Endothelial cell (in vitro differentiated cells): ENCODE measurements at places on chromosomes 16 and 17.
A peak's percentile ranks its signal among the peaks of the same experiment; 100 is the strongest.

- DNase-seq = no peak
Observed at GRCh38 chr17:42603318-42603717, 5.9 kb downstream of the RETREG3 start.

DNA sequence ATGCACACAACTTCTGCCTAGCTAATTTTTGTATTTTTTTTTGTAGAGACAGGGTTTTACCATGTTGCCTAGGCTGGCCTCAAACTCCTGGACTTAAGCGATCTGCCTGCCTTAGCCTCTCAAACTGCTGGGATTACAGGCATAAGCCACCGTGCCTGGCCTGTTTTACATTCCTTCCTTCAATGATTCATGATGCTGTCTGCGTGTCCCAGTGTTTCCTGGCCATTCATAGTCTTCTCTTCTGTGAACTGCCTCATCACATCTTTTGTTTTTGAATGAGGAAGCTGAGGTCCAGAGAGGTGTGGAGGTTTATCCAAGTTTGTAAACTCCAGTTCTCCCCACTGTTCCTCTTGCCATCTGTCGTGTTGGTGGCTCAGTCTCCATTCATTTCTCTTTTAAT lies 64.5 kb upstream of the MED9 start:
- no peak for DNase-seq

GRCh38 chr16:81116285-81116684 lies 20.1 kb upstream of the GCSH start:
- DNase-seq = no peak

DNA sequence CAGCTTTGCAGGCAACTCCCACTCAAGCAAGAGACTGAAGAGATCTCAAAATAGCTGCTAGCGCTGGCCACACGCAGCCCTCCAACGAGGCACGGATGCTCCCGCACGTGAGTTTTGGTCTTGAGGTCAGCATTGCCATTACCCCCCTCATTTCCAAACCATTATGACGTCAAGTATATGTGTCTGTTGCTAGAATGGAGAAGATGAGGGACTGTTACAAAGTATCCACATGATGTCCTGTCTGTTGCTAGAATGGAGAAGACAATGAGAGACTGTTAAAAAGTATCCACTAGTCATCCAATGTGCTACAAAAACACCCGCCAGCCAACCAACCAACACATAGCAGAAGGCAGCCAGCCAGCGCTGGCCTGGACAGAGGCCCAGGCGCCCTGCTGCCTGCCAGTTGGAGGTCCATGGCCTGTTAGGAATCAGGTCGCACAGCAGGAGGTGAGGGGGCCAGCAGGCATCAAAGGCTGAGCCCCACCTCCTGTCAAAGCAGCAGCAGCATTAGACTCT lies 24.8 kb downstream of the KLHDC4 start:
- DNase-seq = no peak

DNA sequence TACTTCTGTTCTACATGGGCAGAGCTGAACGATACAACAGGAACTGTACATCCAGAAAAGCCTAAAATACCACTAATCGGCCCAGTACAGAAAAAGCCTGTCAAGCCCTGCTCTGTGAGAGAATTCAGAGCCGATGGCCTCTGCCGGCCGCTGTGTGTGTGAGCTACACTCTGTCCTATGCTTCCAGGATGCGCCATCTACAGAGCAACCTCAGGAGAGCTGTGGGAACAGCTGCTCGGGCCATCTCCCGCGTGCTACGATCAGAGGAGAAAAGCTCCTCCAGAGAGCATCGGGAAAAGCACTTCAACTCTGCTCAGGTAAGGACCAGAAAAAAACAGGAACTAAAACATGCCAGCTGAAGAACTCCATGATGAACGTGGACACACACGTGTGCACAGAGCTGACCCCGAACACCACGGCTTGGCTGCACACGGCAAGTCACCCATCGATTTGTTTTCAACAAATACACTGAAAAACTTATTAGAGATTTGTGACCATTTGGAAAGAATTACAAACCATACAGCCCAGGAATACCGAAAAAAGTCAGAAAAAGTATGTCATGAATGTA lies 115.9 kb downstream of the ANKRD11 start:
- DNase-seq = no peak

GRCh38 chr17:60910415-60910814 lies 232.8 kb downstream of the BCAS3 start:
- DNase-seq = no peak

- DNase-seq = no peak
Observed at GRCh38 chr17:35931794-35932425, 1.3 kb upstream of the RDM1 start.

GRCh38 chr16:66901626-66902025 lies 17.1 kb downstream of the CDH16 start:
- DNase-seq = no peak

DNA sequence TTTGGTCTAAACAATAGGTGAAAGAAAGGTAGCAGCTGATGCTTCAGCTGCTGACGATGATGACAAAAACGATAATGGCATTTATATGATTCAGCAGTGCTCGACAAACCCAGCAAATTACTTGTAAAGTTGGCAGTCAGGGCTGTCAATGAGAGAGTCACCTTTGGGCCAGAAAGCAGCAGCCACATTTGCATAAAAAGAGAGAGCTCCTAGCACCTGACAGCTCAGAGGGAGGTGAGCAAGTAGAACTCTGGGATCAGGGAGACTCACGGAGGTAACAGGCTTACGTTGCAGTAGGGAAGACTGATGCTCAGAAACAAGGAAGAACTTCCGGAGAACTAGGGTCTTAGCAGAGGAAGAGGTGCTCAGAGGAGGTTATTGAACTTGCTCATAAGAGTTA lies 291.9 kb upstream of the ZFHX3 start:
- DNase-seq = no peak

GRCh38 chr17:61189968-61190367 lies 209.7 kb upstream of the TBX2 start:
- no peak for DNase-seq

GRCh38 chr17:32558997-32559650 lies 72.3 kb downstream of the CDK5R1 start:
- DNase-seq = no peak

DNA sequence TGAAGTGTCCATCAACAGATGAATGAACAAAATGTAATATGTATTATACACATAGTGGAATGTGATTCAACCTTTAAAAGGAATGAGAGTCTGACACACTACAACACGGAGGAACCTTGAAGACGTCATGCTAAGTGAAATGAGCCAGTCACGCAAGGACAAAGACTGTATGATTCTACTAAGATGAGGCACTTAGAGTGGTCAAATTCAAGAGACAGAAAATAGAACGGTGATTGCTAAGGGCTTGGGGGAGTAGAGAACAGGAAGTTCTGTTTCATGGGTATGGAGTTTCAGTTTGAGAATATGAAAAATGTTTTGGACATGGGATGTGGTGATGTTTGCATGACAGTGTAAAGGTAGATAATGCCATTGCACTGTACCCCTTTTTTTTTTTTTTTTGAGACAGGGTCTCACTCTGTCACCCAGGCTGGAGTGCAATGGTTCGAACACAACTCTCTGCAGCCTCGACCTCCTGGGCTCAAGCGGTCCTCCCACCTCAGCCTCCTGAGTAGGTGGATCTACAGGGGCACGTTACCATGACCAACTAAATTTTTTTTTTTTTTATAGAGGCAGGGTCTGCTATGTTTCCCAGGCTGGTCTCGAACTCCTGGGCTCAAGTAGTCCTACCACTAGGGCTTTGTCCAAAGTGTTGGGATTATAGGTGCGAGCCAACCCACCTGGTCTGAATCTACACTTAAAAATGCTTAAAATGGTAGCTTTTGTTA lies 2.9 kb upstream of the CCDC102A start:
- DNase-seq = no peak

DNA sequence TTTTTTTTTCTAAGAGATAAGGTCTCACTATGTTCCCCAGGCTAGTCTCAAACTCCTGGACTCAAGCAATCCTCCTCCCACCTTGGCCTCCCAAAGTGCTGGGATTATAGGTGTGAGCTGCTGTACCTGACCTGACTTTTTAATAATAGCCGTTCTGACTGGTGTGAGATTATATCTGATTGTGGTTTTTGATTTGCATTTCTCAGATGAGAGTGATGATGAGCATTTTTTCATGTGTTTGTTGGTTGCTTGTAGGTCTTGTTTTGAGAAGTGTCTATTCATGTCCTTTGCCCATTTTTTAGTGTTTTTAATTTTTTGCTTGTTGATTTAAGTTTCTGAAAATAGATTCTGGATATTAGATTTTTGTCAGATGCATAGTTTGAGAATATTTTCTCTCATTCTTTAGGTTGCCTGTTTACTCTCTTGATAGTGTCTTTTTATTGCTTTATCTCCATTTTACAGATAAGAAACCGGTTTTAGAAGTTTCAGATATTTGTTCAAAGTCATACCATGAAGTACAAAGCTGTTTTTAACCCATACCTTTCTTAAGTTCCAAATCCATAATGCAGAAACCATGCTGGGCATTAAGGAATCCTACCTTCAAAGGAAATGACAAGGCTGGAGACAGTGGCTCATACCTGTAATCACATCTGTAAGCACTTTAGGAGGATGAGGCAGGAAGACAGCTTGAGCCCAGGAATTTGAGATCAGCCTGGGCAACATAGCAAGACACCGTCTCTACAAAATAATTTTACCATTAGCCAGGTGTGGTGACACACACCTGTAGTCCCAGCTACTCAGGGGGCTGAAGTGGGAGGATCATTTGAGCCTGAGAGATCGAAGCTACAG lies 168.4 kb upstream of the TBX2 start:
- DNase-seq = no peak

DNA sequence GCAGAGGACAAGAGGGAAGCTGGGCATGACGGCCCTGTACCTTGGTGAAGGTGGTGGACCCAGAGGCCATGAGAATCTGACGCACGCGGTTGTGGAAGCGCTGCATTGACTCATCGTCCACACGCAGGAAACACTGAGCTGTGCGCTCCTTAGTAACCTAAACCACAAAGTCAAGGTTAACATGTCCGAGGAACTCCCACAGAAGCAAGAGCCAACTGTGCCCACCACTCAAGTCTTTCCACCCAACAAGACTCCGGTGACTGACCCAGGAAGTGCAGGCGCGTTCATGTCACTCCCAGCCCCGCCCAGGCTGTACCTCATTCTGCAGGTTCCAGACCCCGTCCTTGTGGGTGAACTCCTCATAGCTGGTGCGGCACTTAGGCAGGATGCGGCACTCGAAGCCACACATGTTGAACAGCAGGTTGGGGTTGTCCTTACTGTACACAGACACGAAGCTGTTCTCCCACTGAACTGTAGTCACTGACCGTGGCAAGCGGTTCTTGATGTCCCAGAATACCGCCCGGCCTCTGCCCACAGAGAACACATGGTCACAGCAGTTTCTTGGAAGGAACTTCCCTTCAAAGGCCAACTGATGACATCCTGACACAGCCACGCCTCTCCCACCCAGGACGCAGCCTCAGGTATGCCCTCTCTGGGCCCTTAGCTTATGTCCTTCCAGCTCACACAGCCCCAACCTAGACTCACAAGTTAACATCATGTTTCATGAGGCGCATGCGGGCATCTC lies 11.5 kb downstream of the PRPF8 start:
- DNase-seq = no peak

- DNase-seq = no peak
Observed at GRCh38 chr16:21336231-21336630, 58.1 kb upstream of the CRYM start.

- DNase-seq = no peak
Observed at GRCh38 chr17:66635386-66636045, 199.4 kb upstream of the CACNG5 start.

- DNase-seq = no peak
Observed at GRCh38 chr16:27852681-27853080, 210.8 kb downstream of the GSG1L start.

GRCh38 chr17:80569924-80570323 lies 25.3 kb downstream of the RPTOR start:
- DNase-seq = no peak

DNA sequence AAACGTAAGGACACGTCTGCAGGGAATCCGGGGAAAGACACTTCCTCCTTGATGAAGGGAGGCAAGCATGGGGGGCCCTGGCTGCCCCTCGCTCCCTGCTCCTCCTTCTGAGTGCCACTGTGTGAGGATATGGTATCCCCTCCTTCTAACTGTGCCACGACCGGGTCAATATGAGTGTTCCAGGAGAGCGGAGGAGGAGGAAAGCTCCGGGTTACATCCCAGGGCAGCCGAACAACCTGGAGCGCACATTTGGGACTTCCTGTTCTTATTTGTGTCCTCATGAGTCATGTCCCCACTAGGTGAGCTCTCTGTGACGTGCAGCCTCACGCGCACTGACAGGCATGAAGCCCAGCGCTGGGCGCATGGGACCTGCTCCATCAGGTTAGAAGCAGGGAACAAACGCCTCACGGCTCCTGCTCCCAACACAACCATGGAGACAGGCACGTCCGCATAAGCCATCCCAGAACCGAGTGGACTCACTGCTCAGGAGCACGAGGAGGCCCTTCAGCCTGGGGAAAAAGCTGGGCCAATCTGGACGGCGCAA lies 92.9 kb upstream of the DNAH17 start:
- DNase-seq = no peak

- DNase-seq = no peak
Observed at GRCh38 chr16:48860341-48860740, 250.4 kb upstream of the N4BP1 start.

- DNase-seq = no peak
Observed at GRCh38 chr16:68935008-68935407, 91.7 kb downstream of the TANGO6 start.

GRCh38 chr17:48352630-48353029 lies 77.4 kb downstream of the SKAP1 start:
- no peak for DNase-seq

DNA sequence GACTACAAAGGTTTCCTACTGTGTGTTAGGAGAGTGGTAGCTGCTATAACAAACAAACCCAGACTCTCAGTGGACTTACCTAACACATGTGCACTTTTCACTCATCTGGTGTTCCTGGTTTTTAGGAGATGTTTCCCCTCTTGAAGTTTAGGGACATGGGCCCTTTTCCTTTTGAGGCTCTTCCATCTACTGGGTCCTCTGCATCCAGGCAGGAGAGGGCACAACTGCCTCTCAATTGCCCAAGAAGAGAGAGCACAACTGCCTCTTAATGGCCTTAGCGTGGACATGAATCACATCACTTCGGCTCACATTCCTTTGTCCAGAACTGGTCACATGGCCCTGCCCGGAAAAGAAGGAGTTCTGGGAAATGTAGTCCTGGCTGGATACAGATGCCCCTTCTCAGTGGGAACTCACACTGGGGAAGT lies 9.8 kb upstream of the TNRC6C start:
- peak; percentile 26 for DNase-seq

- no peak for DNase-seq
Observed at GRCh38 chr17:6454495-6455320, 10.5 kb downstream of the PIMREG start.

DNA sequence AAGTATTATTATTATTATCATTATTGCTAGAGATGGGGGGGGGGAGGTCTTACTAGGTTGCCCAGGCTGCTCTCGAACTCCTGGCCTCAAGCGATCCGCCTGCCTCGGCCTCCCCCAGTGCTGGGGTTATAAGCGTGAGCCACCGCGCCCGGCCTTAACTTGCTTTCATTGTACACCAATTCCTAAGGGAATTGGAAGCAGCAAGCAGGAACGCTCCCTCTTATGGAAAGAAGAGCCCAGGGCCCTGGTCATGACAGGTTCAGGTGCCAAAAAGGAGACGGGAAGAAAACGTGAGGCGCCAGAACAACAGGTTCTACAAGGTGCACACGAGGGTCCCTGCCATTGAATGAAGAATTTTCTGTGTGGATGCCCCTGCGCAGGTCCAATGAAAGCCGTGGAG lies 540 bp upstream of the RPL38 start:
- no peak for DNase-seq

GRCh38 chr16:1030473-1030901 lies 42.1 kb upstream of the SSTR5 start:
- DNase-seq = no peak
